ENCODE measurements at places on chromosomes 5 and 9.

DNA sequence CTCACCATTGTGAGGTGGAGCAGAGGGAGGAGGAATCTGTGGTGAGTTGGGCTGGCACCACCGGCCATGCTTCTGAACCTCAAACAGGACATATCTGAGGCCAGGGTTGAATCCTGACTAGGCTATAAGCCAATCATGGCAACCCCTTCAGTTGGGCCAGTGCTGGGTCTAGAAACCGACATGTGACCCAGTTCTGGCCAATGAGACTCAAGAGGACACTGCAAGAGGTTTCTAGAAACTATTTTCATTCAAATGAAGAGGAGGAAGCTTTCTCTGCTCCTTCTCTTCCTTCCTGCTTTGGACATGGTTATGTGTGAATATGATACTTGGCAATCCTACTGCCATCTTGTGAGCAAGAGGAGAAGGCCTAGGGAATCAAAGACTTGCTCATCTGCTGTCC is 417.7 kb downstream of the SEMA5A start:
- DNase-seq = no peak

GRCh38 chr5:124704594-124705284 is 41.7 kb downstream of the ZNF608 start:
- no peak for DNase-seq

DNA sequence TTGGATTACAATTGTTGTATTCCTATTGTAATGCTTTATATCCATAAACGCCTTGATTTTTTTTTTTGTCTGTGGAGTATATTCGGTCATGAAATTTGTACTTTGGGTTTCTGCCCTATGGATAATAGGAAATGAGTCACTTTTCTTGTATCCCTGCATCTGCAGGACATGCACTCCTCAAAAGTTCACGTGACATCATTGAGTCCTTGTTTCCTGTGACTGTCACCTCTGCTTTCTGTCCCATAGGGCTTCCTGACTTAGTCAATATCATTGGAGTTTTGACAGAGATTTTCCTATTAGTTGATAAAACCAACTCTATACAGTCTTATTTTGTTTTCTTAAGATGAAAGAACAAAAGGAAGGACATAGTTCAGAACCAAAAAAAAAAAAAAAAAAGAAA is 356.3 kb downstream of the MAT2B start:
- DNase-seq = no peak

- DNase-seq = no peak
Observed at GRCh38 chr5:42832060-42832459, 20.4 kb upstream of the SELENOP start.

DNA sequence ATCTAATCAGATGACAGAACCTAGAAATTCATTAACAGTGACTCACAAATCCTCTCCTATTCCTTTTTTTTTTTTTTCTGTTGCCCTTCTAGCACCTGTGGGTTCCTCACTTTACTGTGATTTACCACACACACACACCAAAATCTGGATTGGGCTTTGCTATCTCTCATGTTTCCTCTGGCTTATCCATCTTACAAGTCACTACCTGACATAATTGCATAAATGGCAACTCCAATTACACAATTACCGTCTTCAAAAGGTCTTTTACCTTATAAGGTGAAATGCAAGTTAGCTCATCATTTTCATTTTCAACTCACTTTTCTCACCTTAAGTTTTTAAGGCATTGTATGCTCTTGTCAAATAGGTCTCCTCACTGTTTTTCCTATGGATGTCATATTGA is 426.3 kb upstream of the MEF2C start:
- DNase-seq = no peak

- DNase-seq = no peak
Observed at GRCh38 chr5:15031180-15031579, 159.6 kb upstream of the ANKH start.

- no peak for DNase-seq
Observed at GRCh38 chr5:108545301-108545700, 163.4 kb upstream of the FBXL17 start.

GRCh38 chr5:144779368-144779767 is 608.7 kb downstream of the KCTD16 start:
- DNase-seq = no peak

GRCh38 chr5:112122353-112122752 is 296.7 kb downstream of the EPB41L4A start:
- no peak for DNase-seq

DNA sequence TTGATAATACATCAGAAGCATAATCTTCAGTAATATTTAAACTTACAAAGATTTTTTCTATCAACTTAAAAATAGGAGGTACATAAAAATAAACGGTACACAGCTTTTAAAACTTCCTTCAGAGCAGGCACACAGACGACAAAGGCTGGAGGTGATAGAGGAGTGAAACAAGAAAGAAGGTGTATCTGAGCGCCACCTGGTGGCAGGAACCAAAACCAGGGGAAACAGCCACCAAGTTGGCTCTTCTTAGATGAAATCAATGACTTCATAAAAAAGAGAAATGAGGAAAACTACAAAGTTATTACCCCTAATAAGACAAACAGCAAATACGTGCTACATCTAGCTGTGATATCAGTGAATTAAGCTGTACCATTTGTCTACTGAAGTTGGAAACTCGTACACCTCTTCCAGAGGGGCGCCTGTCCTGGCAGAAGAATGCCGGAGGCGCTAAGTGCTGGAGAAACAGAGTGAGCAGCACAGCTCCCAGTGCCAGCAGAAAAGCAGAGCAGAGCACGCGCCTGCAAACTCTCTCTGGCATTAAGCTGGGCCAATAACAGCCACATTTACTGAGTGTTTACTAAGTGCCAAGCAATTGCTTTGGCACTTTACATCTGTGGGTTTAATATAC is 85.9 kb downstream of the SETX start:
- DNase-seq = peak; percentile 29

DNA sequence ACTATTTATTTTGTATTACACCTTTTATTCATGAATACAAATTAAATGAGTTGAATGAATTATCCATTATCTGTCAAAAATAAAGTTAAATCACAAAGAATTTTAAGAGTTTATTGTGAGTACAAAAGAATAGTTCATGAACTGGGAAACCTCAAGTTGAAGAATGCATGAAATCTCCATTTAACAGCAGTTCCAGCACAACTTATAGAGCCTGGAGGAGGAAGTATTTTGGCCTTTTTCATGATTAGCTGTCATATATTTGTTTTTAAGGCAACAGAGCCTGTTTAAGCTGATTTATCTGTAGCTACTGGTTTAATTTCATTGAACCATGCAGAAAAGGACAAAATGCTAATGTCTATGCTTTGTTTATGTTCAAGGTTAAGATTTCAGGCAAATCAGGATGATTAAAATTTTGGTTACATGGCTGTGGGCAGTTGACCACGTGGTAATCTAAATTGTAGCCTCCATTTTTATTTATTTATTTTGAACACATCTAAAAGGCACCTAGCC is 12.2 kb downstream of the SPINK1 start:
- DNase-seq = no peak

GRCh38 chr5:171633776-171634470 is 151.7 kb upstream of the SMIM23 start:
- no peak for DNase-seq

DNA sequence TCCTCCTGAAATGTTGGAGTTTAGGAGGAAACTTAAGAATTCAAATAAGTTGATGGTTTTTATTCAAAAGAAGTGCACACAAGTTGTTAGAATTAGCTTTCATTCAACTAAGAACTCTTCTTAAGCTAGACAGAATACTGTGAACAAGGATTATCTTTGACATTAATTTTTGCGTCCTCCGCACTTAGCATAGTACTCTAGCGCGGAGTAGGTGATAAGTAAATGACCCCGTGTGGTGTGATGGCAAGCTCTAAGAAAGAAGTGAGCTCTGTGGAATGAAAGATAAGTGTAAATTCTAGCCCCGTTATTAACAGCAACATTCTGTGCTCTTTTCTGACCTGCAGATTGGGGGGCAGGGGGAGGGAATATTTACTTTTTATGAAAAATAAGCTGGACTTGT is 1.0 kb downstream of the BRIX1 start:
- no peak for DNase-seq

GRCh38 chr9:31153250-31153840 is 1231.1 kb upstream of the ACO1 start:
- no peak for DNase-seq

DNA sequence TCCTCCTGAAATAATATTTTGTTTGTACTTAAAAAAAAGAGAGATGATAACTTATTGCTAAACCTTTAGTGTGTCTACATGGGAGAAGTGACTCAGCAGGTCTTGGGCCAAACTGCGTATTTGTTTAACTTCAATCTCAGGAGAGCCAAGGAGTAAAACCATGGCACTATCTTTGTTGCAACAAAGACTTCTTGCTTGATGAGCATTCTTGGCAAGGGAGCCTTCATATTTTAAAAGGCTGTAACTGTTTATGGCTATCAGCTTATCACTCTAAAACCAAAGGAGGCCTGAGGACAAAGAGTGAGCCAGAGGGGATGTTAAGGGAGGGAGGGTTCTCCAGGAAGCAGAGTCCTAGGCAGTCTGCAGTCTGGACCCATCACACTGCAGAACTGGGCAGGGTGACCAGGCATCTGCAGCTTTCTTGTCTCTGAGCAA is 216.2 kb upstream of the S1PR3 start:
- no peak for DNase-seq

DNA sequence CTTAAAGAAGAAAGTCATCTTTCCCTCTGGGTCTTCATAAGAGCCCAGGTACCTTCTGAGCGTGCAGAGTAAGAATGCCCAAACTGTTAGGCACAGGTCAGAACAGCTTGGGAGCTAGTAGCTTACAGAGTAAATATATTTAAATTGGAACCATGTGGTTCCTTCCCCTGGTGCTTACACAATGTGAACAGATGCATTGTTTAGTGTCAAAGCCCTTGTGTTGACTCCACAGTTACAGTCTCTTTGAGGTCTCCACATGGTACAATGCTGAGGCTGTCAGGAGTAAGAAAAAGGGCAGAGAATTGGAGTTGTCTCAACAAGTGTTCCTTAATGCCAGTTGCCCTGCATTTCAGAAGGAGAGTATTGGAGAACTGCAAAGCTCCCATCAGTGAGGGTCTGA is 188.5 kb downstream of the PAPPA start:
- DNase-seq = no peak

GRCh38 chr9:110486218-110486617 is 93.3 kb downstream of the SVEP1 start:
- no peak for DNase-seq

DNA sequence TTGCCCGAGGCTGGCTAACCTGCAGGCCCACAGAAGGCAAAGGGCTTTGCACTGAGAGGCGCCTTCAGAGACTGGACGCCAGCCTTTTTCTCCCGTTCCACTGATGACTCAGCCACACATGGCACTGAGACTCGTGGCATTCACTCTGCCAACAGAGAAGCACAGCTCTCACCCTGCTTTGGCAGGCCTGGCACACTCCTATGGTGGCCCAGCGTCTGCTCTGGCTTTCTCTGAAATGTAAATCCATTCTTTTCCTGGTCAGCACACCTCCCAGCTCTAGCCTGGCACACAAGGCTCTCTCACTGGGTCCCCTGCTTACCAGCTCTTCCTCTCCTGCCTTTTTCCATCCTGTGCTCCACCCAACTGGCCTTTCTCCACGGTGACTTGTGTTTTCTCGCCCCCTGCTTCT is 5.9 kb upstream of the MELK start:
- no peak for DNase-seq

DNA sequence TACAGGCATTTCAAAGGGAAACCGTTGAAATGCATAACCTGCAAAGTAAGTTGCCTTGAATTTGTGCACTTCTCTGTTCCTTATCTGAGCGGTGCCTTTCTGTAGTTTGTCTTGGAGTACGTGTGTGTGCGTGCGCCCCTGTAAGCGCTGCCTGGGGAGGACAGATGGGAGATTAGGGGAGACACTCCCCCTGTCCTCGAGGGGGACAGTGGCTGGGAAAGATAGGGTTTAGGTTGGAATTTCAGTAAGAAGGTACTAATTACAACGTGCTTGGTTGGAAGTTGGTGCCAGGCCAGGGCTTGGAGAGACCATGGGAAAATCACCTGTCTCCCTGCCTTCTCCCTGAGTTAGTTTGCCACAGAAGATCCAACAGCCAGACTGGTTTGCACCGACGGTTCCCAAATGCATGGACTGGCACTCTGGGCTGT is 73.2 kb downstream of the PIK3R1 start:
- no peak for DNase-seq

Measured in stimulated activated CD4-positive, alpha-beta T cell treated with anti-CD3 and anti-CD28 coated beads, Interleukin-1b, Interleukin-23, amount 100 ng/mL, for 1 hour (primary cell).